ENCODE measurements at places on chromosomes 4 and X.
A peak's percentile ranks its signal among the peaks of the same experiment; 100 is the strongest.

GRCh38 chr4:153326513-153326912 lies 18.0 kb upstream of the MND1 start:
- DNase-seq, result no peak

DNA sequence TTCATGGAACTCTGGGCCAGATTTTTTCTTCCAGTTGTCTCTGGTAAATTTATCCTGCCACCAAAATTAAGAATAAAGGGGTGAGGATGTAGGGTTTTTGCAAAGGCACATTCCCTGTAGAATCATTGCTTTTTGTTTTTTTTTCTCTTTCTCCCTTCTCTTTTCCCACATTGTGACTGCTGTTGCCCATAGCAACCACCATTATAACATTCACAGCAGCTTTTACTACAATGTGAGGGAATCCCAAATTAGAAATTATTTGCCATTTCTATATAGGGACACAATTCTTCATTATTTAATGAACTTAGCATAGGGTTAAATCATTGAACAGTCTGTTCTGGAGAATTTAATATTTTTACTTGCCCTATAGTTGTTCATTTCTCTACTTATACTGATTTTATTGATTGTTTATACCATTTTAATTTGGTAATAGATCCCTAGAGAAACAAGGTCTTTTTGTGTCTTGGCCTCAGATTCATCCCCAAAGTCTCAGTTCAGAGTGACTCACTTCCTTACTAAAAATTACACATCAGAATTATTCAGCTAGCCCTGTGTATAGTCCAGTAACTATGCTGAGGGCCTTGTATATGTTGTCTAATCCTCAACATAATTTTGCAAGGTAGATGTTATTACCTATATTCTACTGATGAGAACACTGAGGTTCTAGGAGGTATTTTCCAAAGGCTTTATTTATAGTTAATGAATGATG lies 80.8 kb upstream of the ANK2 start:
- no peak for DNase-seq

DNA sequence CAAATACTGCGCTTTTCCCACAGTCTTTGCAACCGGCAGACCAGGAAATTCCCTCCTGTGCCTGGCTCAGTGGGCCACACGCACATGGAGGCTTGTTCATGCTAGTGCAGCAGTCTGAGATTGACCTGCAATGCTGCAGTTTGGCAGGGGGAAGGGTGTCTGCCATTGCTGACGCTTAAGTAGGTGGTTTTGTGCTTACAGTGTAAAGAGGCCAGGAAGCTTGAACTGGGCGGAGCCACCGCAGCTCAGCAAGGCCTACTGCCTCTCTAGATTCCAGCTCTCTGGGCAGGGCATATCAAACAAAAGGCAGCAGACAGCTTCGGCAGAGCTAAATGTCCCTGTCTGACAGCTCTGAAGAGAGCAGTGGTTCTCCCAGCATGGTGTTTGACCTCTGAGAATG lies 390.5 kb upstream of the TECRL start:
- no peak for DNase-seq

- no peak for DNase-seq
These were observed 83.3 kb downstream of the SLC7A11 start for GRCh38 chr4:138158746-138159297.

GRCh38 chr4:61531188-61531587 lies 331.1 kb downstream of the ADGRL3 start:
- DNase-seq, result no peak

- DNase-seq, result no peak
These were observed 64.1 kb upstream of the UXT start for GRCh38 chrX:47723083-47723482.

DNA sequence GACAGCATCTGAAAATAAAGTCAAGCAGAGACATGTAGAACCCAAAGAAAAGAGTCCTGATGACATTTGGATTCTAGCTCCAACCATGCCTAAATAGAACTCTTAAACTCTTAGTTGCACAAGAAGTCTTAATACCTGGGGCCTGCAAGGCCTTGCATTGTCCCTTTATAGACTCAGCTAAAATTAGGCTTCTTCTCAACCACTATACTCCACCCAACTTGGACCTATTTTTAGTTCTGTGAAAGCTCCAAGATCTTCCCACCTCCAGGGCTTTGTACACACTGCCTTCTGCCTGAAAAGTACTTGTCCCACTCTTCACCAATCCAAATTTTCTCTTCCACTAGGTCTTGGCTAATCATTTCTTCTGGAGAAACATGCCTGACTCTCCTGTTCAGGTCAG lies 36.5 kb downstream of the PLK4 start:
- no peak for DNase-seq

GRCh38 chr4:89247951-89248350 lies 59.6 kb downstream of the GPRIN3 start:
- DNase-seq, result no peak

- DNase-seq, result no peak
These were observed 51.4 kb upstream of the IL13RA1 start for GRCh38 chrX:118675966-118676349.

DNA sequence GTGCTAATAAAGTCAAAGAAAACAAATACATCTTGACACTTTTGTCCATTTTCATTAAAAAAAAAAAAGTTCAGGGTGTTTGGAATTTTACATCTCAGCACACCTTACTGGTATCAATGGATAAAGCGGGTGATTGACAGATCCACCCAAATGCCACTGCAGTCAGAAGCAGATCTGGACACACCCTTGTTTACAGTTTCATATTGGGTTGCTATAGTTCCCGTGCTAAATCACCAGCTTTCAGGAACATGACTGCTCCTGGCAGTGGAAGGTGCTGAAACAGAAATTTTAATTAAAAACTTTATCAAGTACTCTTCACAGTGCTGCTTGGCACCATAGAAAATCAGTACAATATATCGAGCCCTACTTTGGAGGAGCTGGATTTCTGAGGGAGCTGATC lies 116.3 kb downstream of the STOX2 start:
- DNase-seq, result no peak

DNA sequence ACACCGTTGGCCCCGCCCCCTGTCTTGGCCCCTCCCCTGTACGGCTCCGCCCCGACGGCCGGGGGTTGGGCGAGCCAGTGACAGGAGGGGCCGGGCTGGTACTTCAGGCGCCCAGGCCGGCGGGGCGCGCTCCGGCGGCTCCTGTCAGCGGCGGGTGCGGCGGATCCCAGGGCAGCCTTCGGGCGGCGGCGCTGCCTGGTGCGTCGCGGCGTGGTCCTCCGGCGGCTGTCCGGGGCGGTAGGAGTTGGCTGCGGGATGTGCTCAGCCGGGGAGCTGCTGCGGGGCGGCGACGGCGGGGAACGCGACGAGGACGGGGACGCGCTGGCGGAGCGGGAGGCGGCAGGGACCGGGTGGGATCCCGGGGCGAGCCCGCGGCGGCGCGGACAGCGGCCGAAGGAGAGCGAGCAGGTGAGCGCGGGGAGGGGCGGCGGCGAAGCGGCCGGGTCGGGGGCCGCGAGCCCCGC lies at the start of gene FAM241A:
Gene FAM241A, plus strand, starts transcription at position 129 of the 464 bp plus-strand sequence. Its CDS starts 127 bp downstream, at position 256.
- DNase-seq, result peak; percentile 91

DNA sequence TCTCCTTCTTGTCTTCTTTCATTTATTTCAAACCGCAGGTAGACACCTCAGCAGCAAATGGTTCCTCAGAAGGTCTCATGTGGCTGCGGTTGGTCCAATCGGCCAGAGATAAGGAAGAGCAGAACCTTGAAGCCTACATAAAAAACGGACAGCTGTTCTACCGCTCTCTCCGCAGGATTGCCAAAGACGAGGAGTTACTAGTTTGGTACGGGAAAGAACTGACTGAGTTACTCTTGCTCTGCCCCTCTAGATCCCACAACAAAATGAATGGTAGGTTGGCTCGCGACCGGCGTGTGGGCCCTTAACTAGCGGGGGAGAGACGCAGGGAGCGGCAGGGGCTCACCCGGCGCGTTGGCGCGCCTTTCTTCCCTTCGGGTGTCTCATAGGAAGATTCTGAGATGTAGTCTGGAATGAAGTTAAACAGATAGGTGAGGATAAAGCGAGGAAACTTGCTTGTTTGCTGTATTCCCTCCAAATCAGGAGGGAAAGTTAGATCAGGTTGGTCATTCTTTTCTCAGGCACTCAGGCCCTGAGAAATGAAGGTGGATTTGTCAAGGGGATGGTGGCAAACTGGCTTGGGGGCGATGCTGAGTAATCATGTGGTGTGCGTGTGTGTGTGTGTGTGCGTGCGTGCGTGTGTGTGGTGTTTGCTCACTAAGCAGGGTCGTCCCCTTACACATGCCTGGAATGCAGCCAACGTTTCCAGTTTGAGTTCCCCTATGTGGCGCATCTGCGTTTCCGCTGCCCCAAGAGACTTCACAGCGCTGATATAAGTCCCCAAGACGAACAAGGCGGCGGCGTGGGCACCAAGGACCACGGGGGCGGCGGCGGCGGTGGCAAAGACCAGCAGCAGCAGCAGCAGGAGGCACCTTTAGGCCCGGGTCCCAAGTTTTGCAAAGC lies 4.2 kb downstream of the PRDM8 start:
- peak; percentile 76 for DNase-seq

- DNase-seq, result no peak
These were observed 118.8 kb upstream of the PCDH18 start for GRCh38 chr4:137651128-137651527.

- DNase-seq, result no peak
These were observed 1150.6 kb downstream of the FAT4 start for GRCh38 chr4:126465341-126465740.

DNA sequence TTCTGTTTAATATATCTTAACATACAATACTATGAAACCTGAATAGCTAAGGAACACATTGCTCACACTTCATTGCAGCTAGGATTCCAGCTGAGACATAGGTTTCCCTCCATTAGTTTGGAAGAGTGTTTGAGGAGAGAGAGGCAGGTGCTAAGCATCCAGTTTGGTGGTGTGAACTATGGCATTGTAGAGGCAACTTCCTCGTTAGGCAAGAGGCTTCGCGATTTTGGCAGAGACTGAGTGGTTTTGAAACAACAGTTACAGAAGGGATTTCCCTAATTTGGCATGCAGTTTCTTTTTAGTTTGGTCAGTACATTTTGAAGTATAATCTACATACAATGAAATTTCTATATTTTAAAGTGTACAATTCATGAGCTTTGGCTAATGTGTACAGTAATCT lies 117.1 kb upstream of the BMP3 start:
- no peak for DNase-seq

- no peak for DNase-seq
These were observed 19.1 kb downstream of the FGF2 start for GRCh38 chr4:122845760-122846159.

DNA sequence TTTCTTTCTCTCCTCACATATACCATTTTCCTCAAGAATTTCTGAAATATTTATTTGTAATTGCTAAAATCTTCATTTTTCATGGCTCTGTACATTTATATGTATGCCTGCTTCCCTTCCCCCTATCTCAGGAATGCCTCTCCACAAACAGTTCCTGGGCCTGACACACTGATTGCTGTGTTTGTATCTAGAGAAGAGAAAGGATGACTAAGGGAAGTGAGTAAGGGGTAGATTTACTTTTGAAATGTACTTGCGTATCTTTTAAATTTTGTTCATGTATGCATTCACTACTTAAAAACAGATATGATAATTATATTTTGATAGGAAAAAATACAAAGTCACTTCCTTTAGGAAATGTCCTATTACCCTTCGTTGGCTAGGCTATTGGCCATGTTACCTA lies 790.8 kb downstream of the PCDH18 start:
- DNase-seq, result no peak

DNA sequence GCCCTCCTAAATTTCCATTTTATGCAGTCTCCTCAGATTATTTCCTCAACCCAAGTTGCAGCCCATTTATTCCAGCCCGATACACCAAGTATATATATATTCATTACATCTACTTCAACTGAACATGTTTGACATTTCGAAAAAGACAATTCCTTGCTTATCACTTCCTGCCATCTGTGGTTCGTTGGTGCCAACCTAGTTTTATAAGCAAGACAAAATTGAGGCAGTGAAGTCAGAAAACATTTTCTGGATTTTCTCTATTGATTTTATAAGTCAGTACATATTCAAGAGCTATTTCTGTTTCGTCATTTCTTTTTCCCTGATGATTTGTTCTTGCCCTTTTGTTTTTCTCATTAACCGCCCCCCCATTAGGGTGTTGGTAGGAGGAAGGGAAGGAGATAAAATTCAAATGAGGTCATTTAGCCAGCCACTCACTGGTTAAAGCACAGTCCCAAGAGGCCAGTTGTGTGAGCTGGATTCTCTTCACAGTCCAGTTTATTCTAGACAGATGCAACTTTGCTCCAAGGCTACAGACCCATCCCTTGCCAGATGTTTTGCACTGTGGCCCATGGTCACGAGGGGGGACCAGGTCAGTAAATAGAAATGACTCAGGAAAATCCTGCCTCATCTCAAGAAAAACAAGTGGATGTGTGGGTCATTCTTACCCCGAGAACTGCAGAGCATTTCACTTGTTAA lies 20.3 kb upstream of the VEGFD start:
- DNase-seq, result no peak

DNA sequence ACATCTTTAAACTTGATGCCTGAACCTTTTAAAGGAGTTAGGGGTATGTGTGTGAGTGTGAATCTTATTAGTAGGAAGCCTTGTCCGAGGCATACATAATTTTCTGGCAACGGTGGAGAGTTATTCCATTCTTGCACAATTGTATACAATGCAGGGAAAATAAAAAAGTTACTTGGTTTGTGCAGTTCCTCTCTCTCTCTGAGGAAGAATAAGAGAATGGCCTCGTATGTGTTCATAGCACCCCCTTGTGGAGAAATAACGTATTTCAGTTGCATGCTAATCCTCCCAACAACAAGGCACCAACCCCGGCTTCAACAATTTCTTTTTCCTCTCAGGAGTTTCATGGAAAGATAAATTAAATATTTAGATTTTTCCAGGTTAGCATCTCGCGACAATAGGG lies 33.7 kb upstream of the FGF13 start:
- no peak for DNase-seq

DNA sequence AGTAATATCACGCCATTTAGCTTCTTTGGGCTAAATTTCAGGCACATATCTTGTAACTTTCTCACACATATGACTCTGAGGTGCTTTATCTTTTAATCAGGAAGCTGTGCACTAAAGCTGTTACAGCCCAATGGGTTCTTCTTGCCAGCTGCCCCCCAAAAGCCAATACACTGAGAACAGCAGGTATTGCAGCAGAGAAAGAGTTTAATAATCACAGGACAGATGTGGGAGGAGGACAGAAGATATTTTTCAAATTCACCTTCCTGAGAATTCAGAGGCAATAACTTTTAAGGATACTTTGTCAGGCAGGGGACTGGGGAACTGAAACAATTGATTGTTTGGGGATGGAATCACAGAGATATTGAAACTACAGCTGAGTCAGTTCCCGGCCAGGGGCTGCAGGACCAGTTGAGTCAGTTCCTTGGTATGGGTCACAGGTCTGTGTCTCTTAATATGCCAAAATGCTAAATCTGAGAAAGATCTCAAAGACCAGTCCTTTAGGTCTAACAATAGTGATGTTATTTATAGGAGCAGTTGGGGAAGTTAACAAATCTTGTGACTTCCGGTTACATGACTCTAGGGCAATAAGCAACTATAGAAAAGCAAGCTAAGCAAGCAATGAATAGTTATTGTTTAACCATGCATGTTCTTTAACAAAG lies 28.1 kb downstream of the DDIT4L start:
- no peak for DNase-seq

GRCh38 chr4:1399508-1400190 lies 6.6 kb downstream of the NKX1-1 start:
- DNase-seq, result no peak

- DNase-seq, result no peak
These were observed 299.9 kb downstream of the PRDM5 start for GRCh38 chr4:120622601-120623000.

- DNase-seq, result no peak
These were observed 102.5 kb downstream of the POLA1 start for GRCh38 chrX:24796204-24796603.

GRCh38 chr4:140688711-140689598 lies 67.2 kb downstream of the TBC1D9 start:
- DNase-seq, result no peak

GRCh38 chrX:16963216-16963615 lies 16.8 kb downstream of the REPS2 start:
- no peak for DNase-seq

- DNase-seq, result no peak
These were observed 220.7 kb upstream of the CASK start for GRCh38 chrX:42143866-42144592.
